Right lung (tissue), 10 donors: ENCODE measurements at places on chromosomes 4 and X. TPM values are rescaled to one million over a fixed set of nuclear protein-coding genes. Genes with fewer than 3 reads are reported as not detected.

The ADH1B gene
- 945 TPM for polyA plus RNA-seq

- DNase-seq, result no peak
Measured at GRCh38 chrX:108696690-108697089, 39.7 kb downstream of the IRS4 start.

DNA sequence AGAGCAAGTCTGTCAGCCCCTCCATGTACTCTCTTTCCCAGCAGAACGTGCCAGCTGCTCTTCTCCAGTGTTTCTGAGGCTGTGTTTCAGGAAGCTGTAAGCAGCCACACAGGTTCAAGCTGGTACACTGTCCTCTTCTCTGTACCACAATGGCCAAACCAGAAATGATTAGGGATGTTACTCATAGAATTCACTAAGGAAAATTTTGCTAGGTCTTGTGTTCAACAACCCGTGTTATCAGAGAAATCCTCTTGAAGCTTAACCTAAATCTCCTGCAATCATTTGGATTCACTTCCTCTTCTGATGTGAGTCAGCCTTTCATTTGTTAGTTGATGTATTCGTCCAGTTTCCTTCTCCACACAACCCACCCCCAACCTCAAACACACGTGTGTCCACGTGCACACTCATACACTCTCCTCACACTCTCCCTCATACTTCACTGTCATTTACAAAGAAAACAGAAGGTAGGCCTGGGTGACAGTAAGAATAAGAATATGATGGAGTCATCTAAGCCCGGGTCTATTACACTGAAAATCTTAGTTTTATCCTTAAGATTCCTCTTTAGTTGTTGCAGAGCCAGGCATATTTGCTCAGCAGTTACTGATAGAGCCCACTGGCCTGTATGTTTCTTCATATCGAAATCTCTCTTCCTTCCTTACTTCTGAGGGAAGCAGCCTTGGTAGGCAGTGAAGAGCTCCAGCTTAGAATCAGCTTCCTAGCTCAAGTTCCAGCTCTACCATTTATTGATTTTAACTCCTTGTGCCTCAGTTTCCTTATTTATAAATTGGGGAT lies 63.4 kb downstream of the DCUN1D4 start:
- DNase-seq, result no peak

- DNase-seq, result no peak
Measured at GRCh38 chr4:25031077-25031621, 403 bp upstream of the LGI2 start.
